ENCODE measurements at places on chromosomes 2 and 18.

- DNase-seq, result no peak
Measured at GRCh38 chr2:100878000-100878791, 58.3 kb downstream of the NPAS2 start.

- no peak for DNase-seq
Measured at GRCh38 chr2:32246911-32247310, 17.8 kb downstream of the NLRC4 start.

DNA sequence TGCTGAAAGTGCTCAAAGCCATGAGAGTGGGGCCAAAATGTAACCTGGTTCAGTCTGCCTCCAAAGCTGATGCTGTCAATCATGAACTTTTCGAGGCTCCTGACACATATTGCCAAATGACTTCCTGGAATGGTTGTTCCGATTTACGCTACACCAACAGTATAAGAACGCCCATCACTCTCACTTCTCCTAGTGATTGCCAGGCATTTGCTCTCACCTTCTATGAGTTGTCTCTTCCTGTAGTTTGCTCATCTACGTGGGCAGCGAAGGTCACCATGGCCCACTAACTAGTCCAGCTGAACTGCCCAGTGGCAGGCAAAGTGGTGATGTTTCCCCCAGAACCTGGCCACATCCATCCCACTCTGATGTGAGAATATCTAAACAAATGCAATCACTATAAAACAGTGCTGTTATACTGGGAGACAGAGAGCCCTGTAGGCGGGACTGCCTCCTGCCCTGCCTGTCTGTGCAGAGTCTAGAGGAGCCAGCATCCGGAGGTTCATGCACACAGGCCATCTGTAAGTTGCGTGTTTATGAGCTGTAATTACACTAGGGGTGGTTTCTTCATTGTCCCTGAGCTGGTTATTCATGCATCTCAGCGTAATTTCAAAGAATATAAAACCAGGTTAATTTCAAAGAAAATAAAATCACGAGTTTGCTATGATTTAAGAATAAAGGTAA, 8.8 kb upstream of the CABLES1 start:
- no peak for DNase-seq

DNA sequence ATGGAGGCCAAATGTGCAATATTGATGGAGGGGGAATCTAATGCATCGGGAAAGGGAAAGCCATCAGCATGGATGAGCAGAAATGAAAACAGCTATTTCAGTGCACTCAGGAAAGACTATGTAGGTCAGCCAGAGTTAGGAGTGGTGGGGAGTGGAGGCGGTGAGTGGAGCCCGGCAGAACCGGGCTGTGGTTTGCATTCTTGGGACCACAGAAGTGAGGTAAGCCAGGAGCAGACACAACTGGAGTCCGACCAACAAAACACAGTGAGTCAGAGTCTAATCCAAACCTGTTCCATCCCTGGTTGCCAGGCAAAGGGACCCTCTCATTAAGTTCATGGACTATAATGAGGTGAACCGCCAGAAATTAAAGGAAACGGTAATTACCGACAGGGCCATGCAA, 61.1 kb upstream of the RAB12 start:
- no peak for DNase-seq

- no peak for DNase-seq
Measured at GRCh38 chr2:168469281-168469988, 13.4 kb downstream of the CERS6 start.

DNA sequence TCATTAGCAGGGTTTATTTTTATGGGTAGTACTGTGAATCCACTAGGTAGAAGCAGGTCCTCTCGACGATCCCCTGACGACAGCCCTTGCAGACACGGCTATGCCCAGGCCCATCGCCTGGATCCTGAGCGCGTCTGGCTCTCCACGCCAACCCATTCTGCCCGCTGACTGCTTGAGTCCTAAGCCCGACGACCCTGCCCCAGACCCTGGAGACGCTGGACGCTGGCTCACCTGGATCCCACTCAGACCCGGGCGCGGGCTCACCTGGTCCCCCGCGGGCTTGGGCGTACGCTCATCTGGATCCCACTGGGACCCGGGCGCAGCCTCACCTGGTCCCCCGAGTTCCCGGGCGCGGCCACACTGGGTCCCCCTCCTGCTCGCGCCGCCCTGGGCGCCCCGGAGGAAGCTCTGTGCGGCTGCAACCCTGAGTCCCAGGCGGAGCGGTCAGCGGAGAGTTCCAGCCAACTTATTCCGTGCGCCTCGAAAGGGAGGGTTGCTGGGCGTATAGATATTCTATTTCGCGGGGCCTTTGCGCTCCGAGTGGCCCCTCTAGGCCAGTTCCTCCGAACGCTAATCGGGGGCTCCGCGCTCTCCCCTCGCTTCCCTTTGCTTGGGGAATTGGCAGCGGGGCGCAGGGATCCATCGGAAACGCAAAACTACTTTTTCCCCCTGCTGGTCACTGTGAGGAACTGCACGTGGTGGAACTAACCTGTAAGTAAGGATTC, 22.4 kb upstream of the RMP24 start:
- DNase-seq, result peak; percentile 28

- DNase-seq, result no peak
Measured at GRCh38 chr18:9869715-9870430, 15.9 kb upstream of the TXNDC2 start.

GRCh38 chr2:14673351-14673875, 40.9 kb downstream of the LRATD1 start:
- DNase-seq, result no peak

GRCh38 chr18:46060359-46060841, 11.7 kb downstream of the PSTPIP2 start:
- DNase-seq, result no peak

GRCh38 chr2:235570966-235571692, 77.3 kb downstream of the AGAP1 start:
- DNase-seq, result no peak

GRCh38 chr2:96517079-96517478, 11.9 kb upstream of the NEURL3 start:
- DNase-seq, result no peak

DNA sequence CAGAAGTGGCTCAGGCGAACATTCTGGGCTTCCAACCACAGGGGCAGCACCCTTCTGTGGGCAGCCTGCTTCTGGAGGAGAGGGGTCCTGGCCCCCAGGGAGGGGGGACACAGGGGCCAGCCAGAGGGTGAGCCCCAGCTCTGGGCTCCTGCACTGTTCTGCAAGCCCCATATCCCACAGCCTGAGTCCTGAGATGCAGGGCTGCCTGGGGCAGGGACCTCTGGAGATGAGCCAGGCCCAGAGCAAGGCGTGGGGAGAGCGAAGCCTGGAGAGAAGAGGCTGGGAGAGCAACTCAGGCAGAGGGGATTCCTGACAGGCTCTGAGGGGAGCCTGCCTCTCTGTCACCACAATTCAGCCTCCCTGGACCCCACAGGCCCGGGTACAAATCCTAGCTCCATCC, 13.5 kb upstream of the PRSS56 start:
- no peak for DNase-seq

GRCh38 chr2:84022810-84023431, 436.2 kb downstream of the SUCLG1 start:
- DNase-seq, result no peak

DNA sequence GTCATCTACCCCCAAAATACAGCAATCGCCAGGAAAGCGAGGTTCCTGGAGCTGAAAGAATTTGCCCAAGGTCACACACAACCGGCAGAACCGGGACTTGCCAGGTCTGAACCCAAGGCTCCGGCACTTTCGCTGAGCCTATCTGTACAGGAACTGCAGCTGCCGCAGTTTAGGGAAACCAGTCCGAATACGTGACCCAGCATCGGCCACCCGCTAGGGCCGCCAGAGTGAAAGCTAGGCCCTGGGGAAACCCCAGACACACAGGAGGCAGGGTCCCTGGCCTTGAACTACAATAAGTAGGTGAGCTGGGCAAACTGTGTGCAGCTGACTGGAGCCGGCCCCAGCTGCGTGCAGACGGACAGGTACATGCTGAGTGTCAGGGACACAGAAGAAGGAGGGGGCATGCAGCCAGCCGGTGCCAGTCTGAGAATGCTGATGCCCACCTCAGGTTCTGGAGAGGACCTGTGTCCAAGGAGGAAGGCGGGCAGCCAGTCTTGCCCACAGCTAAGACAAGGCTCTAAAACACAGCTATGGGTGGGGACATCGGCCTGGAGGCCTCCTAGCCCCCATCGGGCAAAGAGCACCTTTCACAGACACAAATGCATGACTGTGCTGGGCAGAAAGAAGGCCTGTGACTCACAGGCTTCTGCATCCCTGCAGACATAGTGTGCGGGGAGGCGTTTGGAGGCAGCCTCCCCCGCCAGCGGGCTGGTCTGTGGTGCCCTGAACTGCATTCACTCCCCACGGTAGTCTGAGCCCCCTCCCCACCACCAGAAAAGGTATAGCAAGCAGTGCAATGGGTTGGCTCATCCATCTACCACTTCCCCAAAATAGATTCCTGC, 107.4 kb upstream of the ID2 start:
- no peak for DNase-seq

GRCh38 chr18:23438608-23439366, 14.3 kb upstream of the RIOK3 start:
- no peak for DNase-seq

- no peak for DNase-seq
Measured at GRCh38 chr2:24850944-24851343, 57.7 kb downstream of the CENPO start.

GRCh38 chr2:121689356-121689755, 40.1 kb upstream of the CLASP1 start:
- no peak for DNase-seq

- no peak for DNase-seq
Measured at GRCh38 chr2:10097352-10098148, 17.3 kb upstream of the CYS1 start.

GRCh38 chr2:60830991-60831390, 50.4 kb upstream of the REL start:
- no peak for DNase-seq

- DNase-seq, result no peak
Measured at GRCh38 chr2:222964376-222965031, 87.5 kb upstream of the KCNE4 start.

GRCh38 chr2:6769346-6769745, 96.4 kb downstream of the CMPK2 start:
- DNase-seq, result no peak

All from activated CD4-positive, CD25-positive, alpha-beta regulatory T cell treated with anti-CD3 and anti-CD28 coated beads, Interleukin-2, amount 50 U/mL, for 16 hours (primary cell).